Activated naive CD4-positive, alpha-beta T cell treated with anti-CD3 and anti-CD28 coated beads, Interleukin-2, amount 50 U/mL, for 16 hours (primary cell): ENCODE measurements at places on chromosomes 5 and 9.

GRCh38 chr5:135568246-135568645 is 10.5 kb downstream of the CXCL14 start:
- DNase-seq: no peak

DNA sequence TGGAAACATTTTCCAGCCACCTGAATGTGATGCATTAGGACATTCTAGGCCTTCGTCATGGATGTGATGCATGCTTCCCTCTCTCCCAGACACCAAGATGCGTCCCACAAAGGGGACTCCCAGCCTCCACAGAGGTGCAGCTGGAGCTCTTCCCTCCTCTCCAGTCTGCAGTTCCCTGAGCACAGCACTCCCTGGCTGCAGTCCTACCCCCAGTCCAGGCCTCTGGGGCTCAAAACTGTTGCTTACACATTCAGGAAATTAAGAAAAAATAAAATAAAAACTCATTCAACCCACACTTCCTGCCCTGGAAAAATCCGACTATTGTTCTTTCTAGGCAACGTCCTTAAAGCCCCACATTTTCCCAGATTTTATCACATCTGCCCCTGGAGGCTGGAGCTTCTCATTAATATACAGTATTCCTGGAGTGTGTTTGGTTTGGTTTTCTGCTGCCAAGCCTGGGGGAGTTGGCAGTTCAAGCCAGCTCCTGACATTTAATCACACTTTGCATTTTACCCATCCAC is 78.4 kb upstream of the ICE1 start:
- no peak for DNase-seq

GRCh38 chr9:76213751-76214150 is 180.5 kb downstream of the RFK start:
- no peak for DNase-seq

GRCh38 chr5:15797116-15797515 is 297.1 kb downstream of the FBXL7 start:
- no peak for DNase-seq

- no peak for DNase-seq
Observed at GRCh38 chr5:102875721-102876123, 120.6 kb downstream of the PAM start.

GRCh38 chr9:14221558-14221957 is 92.4 kb downstream of the NFIB start:
- no peak for DNase-seq

DNA sequence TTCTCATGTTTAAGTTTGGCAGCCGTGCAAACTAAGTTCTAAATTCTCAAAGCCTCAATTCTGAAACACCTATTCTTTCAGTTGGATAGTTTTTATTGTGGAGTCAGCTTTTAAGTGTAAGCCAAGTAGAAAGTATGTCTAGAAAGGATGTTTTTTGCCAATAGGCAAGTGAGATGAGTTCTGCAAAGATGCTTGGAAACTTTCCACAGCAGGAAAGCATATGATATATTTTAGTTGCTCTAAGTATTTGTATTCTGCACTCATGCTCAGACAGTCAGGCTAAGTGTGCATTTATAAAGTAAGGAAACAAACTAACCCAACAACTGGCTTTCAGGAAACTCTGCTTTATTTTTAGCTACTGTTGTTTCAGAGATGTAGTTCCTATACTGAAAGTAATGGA is 67.3 kb upstream of the CDH18 start:
- no peak for DNase-seq

- DNase-seq: no peak
Observed at GRCh38 chr5:440401-441201, 2.4 kb upstream of the EXOC3 start.

DNA sequence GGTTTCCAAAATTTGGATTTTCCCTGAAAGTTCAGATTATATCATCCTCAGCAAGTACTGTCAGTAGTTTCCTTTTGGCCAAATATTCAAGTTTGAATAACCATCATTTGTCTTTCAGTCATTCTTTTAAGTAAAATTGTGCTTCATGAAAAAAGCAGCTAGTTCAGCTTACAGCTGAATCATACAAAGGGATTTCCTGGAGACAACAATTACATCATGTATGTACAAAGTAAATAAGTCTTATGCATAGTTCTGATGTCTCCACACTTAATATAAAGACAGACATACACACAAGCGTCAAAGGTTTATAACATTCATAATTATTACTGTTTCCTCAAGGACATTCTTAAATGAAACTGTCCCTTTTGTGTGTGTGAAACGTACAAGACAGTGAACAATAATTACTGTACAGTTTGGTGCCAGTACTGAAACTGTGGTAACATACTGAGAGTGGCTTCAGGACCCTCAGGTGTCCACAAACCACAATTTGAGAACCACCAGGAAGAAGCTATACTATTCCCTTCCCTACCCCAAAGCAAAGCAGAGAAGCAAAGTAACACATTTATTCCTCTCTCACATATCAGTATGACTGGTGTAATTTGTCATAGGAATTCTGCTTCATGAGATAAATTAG is 746.6 kb downstream of the TAF11L14 start:
- no peak for DNase-seq

- DNase-seq: no peak
Observed at GRCh38 chr5:96999856-97000255, 64.0 kb downstream of the LNPEP start.
